Activated CD4-positive, alpha-beta T cell treated with anti-CD3 and anti-CD28 coated beads, Interleukin-2, amount 50 U/mL, for 24 hours (primary cell): ENCODE measurements at places on chromosomes 13 and 19.

DNA sequence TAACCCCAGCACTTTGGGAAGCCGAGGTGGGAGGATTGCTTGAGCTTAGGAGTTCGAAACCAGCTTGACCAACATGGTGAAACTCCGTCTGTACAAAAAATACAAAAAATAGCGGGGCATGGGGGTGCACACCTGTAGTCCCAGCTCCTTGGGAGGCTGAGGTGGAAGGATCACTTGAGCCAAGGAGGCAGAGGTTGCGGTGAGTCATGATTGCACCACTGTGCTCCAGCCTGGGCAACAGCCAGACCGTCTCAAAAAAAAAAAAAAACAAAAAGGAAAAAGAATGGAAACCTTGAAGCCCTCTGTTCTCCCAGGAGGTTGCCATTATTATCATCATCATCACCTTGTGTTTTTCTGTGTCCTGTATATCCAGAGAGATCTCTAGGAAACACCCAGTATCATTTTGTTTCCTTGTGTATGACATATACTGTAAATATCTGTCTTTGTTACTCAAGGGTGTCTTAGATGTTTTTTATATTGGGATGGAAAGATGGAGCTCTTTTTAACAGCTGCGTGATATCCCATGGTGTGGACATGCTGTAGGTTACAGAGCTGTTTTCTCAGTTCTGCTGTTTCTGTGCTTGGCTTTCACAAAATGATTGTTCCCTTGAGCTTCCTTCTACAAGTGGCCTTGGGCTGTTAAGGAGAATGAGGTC, 11.8 kb downstream of the CHAF1A start:
- DNase-seq = no peak

- DNase-seq = no peak
Measured at GRCh38 chr13:113033054-113033850, 64.2 kb downstream of the MCF2L start.

DNA sequence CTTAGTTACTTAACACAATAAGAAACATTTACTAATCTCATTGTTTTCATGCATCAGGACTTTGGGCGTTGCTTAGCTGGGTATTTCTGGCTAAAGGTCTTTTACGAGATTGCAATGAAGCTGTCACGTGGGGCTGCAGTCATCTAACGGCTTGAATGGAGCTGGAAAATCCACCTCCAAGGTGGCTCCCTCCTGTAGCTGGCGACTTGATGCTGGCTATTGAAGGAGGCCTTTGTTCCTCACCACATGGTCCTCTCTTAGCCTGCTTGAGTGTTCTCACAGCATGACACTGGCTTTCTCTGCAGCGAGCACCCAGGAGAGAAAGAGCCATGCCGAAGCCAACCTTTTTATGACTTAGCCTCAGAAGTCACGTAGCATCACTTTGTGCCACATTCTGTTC, 92.0 kb downstream of the NHLRC3 start:
- DNase-seq = no peak

DNA sequence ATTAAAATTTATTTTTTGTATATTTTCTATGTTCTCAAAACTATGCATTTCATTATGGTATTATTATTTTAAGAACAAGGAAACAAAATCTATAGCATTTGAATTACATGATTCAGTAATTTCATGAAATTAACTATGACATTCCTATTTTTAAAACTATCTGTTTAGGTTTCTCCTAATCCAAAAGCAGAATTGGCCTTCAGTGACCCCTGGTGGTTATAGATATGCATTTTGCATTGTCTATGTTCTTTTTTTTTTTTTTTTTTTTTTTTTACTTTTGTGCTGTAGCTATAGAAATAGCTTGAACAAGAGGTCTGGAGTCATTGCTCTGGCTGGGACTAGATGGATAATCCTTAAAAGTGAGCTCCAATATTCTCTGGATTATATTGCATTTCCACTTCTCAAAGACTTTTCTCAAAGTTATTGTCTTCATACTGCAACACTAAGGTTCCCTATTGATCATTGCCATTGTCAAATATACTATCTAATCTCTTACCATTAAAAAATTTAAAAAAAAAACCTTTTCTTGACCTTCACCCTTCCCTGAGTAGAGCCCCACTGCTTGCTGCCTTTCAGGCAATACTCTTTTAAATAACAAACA, 15.9 kb upstream of the DNAJC3 start:
- DNase-seq = no peak

- no peak for DNase-seq
Measured at GRCh38 chr13:95573221-95573620, 20.7 kb downstream of the CLDN10 start.

DNA sequence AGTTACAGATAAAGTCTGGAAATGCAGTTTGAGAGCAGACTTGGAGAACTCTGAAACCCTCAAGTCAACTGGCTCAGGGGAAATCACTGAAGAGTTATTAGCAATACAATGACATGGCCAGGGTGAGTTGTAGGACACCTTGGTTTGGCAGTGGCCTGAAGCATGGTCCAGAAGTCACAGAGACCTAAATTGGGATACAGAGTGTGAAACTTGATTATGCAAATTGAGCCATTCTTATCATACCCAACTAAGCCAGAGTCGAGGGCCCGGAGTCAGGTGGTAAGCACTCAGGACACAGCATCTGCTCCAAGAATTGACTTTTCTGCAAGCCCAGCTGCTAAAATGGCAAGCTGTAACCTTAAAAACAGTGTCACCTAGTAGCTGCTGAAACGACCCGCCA, 224.5 kb downstream of the DCLK1 start:
- no peak for DNase-seq

- no peak for DNase-seq
Measured at GRCh38 chr19:32347573-32347972, 2.2 kb downstream of the ZNF507 start.

GRCh38 chr13:40340368-40341095, 325.9 kb downstream of the FOXO1 start:
- DNase-seq = no peak
